ENCODE measurements at places on chromosomes 11 and 22.
A peak's percentile ranks its signal among the peaks of the same experiment; 100 is the strongest.

DNA sequence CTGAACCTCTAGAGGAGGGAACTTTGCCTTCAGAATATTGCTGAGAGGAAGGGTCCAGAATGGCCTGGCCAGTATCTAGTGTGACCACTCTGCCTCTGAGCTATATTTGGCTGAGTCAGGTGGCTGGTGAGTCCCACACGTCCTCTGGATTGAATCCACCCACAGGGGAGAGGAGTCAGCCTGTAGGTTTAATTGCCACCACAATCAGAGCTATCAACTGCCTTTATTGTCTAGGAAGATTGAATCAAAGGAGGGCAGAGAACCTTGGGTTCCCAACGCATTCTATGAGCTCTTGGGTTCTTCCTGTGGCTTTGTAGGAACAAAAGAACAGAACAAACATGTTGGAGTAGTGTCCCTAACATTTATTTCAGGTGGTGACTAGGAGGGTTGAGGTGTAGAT lies 67.7 kb downstream of the ST3GAL4 start:
- no peak for DNase-seq

DNA sequence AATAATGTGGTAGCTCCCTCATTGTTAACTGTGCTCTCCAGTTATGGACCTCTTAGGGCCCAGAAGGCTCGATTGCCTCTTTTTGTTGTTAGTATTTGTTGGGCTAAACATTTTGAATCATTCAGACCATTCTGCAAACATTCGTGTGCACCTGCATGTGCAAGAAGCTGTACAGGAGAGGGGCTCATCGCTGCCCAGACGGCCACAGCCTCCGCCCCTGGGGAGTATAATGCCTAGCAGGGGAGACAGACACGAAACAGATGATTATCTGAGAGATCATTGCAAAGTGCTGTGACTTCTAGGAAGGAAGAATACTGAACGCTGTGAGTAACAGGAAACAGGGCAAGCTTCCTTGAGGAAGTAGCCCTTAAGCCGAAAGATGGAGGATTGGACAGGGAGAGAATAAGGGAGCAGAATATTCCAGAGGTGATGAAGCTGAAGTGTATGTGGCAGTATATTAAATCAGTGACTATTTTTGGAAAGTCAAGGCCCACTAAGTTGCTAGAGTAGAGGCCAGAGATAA lies 123.3 kb upstream of the RASSF10 start:
- DNase-seq: no peak

DNA sequence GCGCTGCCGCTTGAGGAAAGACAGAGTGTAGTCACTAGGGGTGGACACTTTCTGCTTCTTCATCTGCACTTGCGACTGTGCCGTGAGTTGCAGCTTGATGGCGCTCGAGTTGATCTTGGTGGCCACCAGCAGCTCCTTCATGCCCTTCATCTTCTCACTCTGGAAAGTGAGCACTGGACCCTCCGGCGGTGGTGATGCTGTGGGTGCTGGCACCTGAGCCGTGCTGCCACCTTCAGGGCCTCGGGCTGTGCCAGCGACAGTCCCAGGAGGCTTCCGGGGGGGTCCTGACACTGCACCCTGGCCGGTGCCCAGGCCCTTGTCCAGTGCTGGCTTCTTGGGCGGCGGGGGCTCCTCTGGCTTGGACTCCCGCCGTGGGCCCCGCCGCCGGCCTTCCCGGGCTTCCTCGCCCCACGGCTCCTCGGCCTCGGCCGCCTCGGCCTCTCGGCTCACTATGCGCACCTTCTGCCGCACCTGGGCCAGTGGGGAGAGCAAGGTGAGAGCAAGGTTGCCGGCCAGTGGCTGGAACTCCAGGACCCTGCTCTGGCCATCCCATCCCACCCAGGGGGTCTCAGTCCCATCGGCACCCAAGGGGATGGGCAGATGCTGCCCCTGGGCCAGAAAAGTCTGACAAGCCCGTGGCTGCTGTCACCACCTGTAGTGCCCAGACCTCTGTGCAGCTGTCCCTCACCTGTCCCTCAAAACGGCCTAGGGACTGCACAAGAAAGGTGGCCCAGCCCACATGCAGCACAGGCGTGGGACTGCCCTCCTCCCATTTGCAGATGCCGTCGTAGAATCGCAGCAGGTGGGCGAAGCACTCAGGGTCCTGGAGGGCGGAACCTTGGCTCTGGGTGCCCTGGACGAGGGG lies 1.6 kb upstream of the MAP4K2 start:
- no peak for DNase-seq

GRCh38 chr11:33907421-33907820 lies 15.5 kb upstream of the LMO2 start:
- no peak for DNase-seq

GRCh38 chr22:30628491-30628890 lies 7.1 kb upstream of the SLC35E4 start:
- no peak for DNase-seq

GRCh38 chr11:100774132-100774531 lies 87.0 kb downstream of the ARHGAP42 start:
- DNase-seq: no peak

- DNase-seq: no peak
Measured at GRCh38 chr22:40055143-40055883, 60.6 kb downstream of the FAM83F start.

GRCh38 chr11:93905384-93905783 lies 55.0 kb upstream of the VSTM5 start:
- DNase-seq: no peak

DNA sequence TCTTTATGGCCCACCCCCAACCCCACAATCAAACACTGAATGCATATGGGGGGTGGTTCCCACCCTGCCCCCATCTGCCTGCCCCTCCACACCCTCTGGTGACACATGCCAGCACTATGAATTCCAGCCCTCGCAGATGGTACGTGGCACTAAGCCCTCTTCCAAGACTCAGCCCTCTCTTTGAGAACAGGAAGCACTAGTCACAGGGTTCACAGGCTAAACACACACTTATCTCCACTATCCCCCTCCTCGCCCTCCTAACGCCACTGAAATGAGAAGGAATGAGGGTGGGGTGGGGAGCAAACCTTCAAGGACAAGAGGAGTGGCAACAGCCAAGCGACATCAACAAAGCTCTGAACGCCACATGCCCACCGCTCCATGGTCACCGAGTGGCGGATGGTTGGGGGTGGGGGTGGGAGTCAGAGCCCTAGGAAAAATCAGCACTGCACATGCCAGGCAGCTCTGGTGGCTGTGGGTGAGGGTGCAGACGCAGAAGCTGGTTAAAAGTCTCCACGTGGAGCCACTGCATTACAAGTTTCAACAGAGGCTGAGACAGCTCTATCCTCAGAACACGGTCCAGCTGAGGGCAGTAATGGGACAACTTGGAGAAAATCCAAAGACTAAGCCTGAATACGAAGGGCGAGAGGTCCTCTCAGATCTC lies 33.6 kb downstream of the TMEM184B start:
- DNase-seq: peak; percentile 69

GRCh38 chr11:7576726-7577290 lies 63.0 kb downstream of the PPFIBP2 start:
- DNase-seq: peak; percentile 82

GRCh38 chr11:111694851-111695250 lies 71.3 kb downstream of the PPP2R1B start:
- DNase-seq: no peak

DNA sequence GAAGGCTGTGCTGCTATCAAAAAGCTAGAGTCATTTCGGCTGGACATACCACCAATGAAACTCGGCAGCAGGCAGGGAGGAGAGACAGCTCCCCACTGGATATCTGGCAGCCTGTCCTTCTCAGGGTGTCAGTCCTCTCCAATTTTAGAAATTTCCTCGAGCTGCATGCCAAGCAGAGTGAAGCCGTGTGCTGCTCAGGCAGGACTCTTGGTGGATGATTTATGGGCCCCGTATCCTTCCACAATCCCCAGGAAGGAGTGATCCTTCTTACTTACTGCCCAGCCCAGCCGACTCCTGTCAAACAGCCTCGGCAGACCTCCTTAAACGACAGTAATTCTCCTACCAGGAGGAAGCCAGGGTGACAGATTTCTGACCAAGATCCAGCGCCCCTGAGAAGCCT lies 410.4 kb downstream of the TENM4 start:
- no peak for DNase-seq

- peak; percentile 70 for DNase-seq
Measured at GRCh38 chr22:45268167-45268957, 16.4 kb upstream of the UPK3A start.

DNA sequence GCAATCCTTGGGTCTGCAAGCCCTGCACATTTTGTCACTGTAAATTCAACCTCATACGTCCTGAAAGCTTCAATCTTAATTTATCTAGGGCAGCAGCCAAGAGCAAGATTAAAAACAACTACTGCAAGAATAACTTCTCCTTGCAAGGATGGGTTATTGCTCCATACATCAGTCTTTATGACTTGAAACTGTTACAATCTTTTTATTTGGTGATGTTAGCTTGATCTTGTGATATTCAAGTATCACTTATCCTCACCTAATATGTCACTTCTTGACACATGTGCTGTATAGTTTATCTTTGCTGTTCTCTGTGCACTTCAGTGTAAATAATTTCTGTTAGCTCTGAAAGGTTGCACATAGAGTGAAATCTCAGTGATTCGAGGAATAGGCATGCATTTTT lies 14.7 kb upstream of the APLP2 start:
- DNase-seq: no peak

DNA sequence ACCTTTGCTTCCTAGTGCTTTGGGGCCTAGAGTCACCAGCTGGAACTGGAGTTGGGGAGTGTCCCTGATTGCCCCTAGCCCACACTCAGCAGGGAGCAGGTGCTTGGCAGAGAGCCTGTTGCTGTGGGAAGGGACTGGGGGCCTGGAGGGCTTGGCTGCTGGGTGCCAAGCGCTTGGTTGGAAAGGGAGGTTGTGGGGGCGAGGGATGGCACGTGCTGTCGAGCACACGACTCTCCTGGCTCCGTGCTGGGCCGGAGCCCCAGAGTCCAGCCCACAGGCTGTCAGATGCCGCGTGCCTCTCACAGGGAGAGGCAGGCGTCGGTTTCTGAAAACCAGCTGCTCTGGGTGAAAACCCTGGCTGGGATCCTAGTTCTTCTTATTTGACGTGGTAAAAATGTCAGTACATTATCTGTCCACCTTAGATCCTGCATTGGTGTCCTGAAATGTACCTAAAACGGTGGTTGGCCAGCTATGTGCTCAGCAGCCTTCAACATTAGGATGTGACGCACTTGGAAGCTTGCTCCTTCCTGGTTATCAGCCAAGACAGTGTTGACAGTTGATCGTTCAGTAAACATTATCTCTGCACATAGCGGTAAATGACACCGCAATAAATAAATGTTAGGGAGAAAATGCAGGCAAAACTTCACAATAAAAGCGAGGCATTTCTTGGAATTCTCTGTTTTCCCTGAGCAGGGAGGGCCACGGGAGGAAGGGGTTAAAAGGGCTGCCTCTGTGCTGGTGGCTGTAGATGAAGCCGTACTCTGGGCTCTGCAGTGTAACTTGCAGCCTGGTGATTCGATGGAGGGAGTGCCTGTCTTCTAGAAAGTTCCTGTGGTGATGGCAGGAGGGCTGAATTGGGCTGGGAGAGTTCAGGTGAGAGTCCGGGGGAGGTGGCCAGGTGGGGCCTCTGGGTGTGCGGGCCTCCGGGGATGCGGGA lies 29.2 kb downstream of the GRAMD4 start:
- peak; percentile 59 for DNase-seq

DNA sequence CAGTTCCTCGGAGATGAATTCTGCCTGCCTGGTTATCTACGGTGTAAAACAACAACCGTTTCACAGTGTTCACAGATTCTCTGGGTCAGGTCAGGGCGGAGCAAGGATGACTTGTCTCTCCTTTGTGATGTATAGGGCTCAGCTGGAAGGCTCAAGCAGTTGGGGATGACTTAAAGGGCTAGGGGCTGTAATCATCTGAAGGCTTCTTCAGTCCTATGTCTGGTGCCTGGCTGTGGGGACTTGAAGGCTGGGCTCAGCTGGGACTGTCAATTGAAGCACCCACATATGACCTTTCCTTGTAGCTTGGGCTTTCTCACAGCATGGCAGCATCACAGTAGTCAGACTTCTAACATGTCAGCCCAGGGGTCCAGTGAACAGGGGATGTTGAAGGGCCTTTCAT lies 29.3 kb downstream of the EIF3F start:
- no peak for DNase-seq

- no peak for DNase-seq
Measured at GRCh38 chr11:2085251-2086066, 53.7 kb downstream of the IGF2 start.

- DNase-seq: no peak
Measured at GRCh38 chr11:33924341-33924740, 32.5 kb upstream of the LMO2 start.

DNA sequence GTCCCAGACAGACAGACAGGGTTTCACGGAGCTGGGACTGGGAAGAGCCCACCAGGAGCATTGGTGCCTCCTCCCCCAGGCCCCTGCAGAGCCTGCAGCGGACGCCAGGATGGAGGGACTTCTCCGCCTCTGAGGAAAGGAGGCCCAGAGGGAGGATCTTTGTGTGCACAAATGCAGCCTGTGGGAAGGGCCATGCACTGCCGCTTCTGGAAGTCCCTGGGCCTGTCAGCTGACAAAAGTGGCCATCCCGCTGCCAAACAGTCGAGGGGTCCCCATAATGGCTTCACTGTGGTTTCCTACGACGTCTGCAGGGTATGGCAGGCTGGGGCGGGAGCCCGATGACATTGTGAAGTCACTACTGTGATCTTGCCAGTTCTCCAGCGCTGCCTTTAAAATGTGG lies 73.8 kb downstream of the TP53I11 start:
- DNase-seq: no peak

- no peak for DNase-seq
Measured at GRCh38 chr22:29700206-29700899, 19.4 kb upstream of the CABP7 start.

DNA sequence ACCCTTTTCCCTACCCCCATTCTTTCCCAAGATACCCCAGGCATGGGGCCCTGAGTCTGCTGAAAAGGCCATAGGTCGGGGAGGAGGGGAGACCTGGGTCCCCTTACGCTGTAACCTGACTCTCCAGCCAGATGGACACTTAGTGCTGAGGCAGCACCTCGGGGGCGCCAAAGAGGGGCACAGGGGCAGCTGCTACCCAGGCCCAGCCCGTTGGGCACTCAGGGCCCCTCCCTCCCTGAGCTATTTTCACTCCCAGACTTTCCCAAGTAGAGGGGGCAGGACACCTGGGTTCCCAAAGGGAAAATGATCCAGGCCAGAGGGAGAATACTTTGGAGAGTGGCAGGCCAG lies 933 bp downstream of the ACTN3 start:
- DNase-seq: no peak

DNA sequence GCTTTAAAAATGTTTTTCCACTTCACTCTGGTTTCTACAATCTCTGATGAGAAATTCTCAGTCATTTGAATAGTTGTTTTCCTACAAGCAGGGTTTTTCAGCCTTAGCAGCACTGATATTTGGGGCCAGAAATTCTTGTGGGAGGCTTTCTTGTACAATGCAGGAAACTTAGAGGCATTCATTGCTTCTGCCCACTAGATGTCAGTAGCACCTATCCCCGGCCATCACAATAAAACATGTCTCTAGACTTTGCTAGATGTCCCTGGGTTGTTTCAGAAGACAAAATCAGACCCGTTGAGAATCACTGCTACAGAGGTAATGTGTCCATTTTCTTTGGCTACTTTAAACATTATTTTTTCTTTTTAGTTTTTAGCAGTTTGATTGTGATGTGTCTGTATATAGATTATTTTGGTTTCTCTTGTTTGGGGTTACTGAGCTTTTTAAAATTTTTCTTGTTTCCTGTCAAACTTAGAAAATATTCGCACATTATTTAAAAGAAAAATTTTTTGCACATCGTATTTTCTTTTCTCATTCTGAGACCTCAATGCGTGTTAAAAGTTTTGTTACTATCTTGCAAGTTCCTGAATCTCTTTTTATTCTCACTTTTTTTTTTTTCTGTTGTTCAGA lies 60.8 kb upstream of the CCDC179 start:
- DNase-seq: no peak

- no peak for DNase-seq
Measured at GRCh38 chr11:100785148-100785983, 98.3 kb downstream of the ARHGAP42 start.

- no peak for DNase-seq
Measured at GRCh38 chr22:40766956-40767355, 52.2 kb downstream of the SLC25A17 start.
